ENCODE measurements at places on chromosomes 5 and 9.
A peak's percentile ranks its signal among the peaks of the same experiment; 100 is the strongest.

DNA sequence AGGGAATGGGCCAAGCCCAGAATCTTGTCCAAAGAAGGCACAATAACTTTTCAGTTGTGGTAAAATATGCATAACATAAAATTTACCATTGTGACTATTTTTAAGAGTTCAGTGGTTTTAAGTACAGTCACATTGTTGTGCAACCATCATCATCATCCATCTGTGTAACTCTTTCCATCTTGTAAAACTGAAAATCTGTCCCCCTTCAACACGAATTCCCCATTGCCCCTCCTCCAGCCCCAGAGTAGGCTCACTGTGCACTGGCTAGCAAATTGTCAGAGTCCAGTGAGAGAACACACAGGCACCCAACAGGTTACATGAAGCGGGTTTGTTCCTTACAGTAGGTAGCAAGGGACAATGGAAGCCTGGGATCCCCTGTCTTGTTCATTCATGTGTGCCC, 13.7 kb downstream of the BARX1 start:
- DNase-seq = no peak

GRCh38 chr5:65255294-65255693, 226.4 kb downstream of the ADAMTS6 start:
- no peak for DNase-seq

DNA sequence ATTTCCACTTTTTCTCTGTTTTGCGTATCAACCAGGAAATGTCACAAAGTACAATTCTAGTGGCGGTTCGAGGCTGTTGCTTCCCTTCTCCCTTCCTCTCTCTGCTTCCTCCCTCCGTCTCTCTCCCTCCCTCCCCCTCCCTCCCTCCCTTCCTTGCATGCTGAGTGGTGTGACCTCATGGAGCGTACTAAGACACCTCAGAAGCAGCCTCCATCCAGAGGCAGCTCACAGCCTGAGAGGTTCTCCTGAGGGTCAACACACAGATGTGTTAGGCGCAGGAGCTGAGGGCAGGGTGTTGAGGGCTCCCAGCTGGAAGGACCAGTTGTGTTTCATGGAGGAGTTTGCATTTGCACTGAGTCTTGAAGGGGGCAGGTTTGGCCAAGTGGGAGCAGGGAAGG, 57.7 kb downstream of the COL5A1 start:
- DNase-seq = no peak

DNA sequence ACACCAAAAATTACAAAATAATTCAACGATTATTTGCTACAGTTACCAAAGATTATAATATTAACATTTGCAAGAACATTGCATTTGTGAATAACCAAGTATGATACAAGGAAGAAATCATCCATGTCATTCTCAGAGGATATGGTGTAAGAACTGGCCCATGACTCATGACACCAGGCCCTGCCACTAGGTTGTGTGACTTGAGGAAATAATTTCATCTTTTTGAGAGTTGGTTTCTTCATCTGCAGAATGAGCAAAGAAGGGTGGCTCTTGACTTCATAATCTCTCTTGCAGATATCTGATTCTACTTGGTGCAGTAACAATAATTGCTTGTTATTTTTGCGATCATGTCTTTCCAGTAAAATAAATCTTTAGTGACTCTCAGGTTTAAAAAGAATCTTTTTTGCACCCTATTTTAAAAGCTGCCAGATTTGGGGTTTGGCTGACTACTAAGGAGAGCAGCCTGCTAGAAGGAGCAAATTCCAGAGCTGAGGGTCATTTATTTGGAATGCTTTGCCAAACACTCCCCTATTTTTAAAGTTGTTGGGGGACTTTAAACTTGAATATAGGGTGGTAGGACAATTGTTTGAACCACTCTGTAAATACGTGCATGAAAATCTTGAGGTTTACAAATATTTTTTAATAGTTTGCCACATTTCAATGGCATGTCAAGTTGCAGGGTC, 23.5 kb downstream of the ITGA1 start:
- no peak for DNase-seq

DNA sequence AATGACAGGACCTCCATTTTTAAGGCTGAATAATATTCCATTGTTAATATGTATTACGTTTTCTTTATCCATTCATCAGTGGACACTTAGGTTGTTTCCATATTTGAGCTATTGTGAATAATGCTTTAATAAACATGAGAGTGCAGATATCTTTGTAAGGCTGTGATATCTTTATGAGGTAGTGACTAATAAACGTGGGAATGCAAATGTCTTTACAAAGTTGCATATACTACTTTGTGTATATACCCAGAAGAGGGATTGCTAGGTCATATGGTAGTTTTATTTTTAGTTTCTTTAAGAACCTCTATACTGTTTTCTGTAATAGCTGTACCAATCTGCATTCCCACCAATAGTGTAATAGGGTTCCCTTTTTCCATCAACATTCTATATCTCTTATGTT, 148.7 kb downstream of the FOCAD start:
- no peak for DNase-seq

DNA sequence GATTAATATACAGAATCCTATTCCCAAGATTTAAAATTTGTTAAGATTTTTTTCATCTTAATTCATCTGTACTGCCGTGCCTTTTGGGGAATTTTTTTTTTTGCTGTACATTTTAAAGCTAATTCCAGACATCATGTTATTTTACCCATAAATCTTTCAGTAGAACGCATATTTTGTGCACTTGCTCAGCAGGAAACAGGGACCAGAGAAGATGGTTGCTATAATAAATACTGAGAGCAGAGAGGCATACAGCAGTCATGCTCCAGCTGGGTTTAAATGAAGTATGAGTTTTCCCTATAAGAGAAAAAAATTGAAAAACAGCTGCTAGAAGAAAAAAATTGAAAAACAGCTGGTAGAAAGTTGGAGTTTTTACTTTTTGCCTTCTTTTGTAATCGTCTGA, 196.9 kb upstream of the PUM3 start:
- DNase-seq = no peak

DNA sequence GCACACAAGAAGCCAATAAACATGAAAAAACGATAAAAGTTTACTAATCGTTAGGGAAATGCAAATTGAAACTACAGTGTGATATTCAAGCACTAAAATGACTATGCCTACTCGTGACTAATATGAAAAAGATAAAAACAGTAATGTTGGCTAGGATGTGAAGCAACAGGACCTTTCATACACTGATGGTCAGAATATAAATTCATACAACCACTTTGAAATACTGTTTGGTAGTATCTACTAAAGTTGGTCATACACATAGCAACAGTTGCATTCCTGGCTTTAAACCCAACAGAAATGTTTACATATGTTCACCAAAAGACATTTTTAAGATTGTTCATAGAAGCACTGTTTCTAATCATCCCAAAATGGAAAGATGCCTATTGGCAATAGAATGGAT, 24.3 kb downstream of the FBXO38 start:
- DNase-seq = no peak

- DNase-seq = peak; percentile 95
These were observed at the start of gene DBN1 for GRCh38 chr5:177473443-177474001. Gene DBN1 (minus strand): TSS chr5:177473634. CDS start chr5:177473521, 113 bp downstream.

GRCh38 chr5:68381909-68382308, 166.4 kb downstream of the PIK3R1 start:
- no peak for DNase-seq

DNA sequence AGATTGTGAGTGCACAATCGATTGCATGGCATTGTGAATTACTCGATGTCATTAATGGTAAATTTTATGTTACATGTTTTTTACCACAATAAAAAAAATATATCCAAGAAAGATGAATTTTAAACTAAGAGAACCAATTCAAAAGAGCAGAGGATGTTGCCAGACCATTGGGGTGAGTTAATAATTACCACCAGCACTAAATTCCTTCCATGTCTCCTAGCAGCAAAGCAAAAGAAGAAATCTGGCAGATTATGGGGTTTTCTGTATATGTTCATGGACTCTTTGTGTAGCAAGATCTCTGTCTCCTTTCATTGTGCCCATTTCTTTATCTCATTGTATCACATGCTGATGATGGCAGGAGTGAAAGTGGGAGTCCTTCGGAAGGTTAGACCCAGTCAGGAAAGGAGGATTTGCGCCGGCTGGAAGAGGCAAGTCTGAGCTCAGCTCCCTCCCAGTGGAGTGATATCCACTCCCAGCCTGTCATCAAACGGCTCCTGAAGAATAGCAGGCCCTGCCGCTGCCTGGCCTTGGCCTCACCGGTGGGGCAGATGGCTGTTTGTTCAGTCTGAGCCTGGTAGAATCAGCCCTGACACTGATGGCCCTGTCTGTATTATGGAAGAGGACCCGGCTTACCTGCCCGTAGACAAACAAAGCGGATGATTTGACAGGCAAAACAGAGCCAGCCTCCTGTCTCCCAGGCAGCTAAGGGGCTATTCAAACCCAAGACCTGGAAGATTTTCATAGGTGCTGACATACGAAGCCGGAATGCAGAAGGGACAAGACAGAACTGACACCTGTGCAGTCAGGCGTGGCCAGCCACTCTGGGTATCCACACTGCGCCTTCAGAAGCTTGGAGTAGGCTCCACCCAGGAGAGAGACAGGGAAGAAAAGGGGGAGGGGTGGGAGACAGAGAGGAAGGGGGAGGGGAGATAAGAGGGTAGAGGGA, 21.9 kb upstream of the FOXE1 start:
- DNase-seq = no peak

DNA sequence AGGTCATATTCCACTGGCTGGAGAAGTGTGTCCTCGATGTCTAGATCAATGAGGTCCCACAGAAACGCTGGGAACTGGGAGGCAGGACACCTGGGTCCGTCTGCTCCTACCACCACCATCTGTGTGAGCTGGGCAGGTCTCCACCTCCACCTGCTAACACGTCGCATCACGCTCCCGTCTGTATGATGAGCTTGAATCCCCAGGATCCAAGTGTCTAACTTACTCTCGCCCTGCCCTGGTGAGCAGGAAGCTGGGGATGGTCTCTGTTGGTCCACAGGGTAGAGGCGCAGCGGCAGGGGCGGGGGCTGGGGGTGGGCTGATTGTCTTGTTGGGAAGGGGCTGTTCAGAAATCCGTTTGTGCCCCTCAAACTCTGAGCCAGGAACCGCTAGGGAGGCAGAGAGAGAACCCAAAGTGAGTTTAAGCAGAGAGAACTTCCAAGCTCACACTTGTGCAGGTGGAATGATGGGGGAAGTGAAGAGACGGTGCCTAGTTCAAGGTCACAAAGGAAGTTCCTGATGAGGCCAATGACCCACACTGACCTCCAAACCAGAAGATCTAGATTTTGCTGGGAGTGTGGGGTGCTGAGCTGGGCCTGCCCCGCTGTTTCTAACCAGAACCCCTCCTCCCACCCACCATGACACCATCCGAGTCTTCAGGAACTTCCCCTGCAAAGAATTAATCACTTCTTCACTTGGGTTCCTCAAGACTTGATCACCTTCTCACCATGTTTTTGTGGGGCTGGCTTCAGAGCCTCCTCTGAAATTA, 21.1 kb downstream of the ORM2 start:
- DNase-seq = no peak

DNA sequence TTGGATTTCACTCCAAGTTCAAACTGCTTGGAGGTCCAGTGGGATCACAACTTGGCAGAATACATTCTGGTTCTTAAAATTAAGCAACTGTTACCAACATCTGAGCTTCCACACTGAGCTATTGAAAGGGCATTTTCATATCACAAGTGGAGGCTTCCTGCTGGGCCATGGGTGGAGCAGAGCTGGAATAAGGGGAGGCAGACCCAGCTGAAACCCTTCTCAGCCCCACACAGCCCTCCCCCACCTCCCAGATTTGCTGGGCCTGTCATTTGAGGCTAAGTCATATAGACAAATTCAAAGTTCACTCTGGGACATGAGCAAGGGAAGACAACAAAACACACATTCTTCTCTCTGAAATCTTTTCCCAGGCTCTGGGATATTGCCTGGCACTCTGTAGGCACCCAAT, 79.9 kb downstream of the ACTL7B start:
- DNase-seq = no peak

DNA sequence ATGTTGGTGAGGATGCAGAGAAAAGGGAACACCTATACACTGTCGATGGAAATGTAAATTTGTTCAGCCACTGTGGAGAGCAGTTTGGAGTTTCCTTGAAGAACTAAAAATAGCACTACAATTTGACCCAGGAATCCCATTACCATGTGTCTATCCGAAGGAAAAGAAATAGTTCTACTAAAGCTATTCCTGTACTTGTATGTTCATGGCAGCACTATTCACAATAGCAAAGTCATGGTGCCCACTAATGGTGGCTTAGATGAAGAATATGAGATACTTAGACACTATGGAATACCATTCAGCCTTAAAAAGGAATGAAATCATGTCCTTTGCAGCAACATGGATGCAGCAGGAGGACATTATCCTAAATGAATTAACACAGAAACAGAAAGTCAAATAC, 50.2 kb upstream of the CAST start:
- no peak for DNase-seq

- no peak for DNase-seq
These were observed 5.7 kb downstream of the SKIC3 start for GRCh38 chr5:95549030-95549429.

- no peak for DNase-seq
These were observed 212.6 kb downstream of the ARHGAP26 start for GRCh38 chr5:142982821-142983200.

DNA sequence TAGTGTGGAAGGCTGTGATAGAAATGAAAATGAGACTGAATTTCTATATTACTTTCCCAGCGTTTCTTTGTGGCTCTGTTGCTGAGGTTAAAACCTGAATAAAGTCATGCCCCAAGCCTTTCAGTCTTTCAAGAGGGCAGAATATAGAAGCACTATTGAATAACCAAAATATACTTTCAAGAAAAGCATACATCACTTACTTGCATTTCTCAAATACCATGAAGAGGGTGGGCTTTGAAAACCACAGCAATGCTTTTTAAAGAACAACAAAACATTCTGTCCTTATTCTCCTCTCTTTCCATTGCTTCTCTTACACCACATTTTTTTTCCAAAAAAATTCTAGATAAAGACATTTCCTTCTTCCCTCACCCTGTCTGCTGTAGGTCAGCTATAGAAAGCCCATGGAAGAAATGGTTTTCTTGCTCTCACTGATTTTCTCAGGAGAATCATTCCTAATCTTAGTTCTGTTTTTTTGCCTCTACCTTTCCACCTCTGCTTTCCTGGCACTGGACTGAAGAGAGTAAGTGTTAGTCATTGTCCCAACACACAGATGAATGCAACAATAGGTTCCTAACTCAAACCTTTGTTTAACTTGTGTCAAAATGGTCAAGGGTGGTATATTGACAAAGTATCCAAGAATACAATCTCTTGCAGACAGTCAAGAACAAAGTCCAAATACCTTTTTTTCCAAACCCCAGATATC, 51.6 kb downstream of the NUDT12 start:
- no peak for DNase-seq
